Amniotic stem cell (primary cell): ENCODE measurements at places on chromosomes 1 and 21.

GRCh38 chr1:172662464-172663109 lies 3.7 kb downstream of the FASLG start:
- no peak for DNase-seq

GRCh38 chr1:110872366-110872744 lies 593 bp upstream of the CD53 start:
- no peak for DNase-seq

GRCh38 chr21:34795548-34796180 lies 126.9 kb downstream of the CLIC6 start:
- DNase-seq, result no peak

GRCh38 chr1:100835866-100836842 lies 58.5 kb downstream of the EXTL2 start:
- DNase-seq, result no peak

DNA sequence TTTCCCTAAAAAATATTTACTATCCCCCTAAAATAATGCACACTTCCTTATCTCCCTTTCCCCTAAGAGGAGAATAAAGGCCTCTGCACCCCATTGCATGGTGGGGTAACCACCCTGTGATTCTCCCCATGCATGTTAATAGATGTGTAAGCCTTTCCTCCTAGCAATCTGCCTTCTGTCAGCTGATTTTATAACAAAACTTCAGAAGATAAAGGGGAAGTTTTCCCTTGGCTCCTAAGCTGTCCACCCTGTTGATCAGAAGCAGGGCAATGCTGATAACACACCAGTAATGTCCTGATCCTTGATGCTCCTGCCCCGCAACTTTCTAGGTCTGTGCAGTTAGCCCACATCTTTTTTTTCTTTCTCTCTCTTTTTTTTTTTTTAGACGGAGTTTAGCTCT lies 11.4 kb upstream of the RNF187 start:
- no peak for DNase-seq

DNA sequence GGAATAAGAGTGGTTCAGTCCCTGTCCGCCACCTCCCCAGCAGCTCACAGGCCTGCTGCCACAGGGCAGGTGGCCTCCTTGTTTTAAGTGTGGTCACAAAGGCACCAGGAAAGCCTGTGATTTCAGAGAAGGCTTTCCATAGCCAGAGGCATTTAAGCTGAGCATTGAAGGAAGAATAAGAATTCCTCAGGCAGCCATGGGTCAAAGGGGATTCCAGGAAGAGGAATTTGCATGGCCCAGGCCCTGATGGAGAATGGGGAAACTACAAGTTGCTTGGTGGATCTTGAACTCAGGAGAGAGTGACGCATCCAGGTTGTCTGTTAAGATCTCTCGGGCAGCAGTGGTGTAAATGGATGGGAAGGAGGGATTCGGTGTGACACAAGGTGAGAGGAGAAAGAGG lies 66.7 kb downstream of the KLHDC7A start:
- DNase-seq, result no peak

GRCh38 chr21:34998176-34998575 lies 50.9 kb downstream of the RUNX1 start:
- DNase-seq, result no peak

DNA sequence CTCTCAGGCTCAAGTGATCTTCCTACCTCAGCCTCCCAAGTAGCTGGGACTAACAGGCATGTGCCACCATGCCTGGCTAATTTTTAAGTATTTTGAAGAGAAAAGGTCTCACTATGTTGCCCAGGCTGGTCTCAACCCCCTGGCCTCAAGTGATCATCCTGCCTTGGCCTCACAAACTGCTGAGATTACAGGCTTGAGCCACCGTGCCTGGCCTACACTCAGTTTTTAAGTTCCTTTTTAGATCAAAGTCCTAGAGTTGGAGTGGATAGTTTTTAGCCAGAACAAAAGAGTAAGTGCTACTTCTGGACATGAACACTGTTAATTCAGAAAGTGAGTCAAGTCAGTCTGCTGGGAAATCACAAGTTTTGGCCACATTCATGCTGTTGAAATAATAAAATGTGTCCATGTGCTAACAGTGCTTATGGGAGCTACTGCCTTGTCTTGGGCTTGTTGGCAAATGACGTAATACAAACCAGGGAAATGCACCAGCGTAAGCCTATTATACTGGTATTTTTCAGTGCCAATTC lies 84.2 kb downstream of the NDUFS5 start:
- DNase-seq, result no peak

GRCh38 chr1:22788254-22788661 lies 77.6 kb downstream of the EPHB2 start:
- DNase-seq, result no peak
